Psoas muscle (tissue), 8 donors: ENCODE measurements at places on chromosomes 1 and 21. TPM values are rescaled to one million over a fixed set of nuclear protein-coding genes. Genes with fewer than 3 reads are reported as not detected.

DNA sequence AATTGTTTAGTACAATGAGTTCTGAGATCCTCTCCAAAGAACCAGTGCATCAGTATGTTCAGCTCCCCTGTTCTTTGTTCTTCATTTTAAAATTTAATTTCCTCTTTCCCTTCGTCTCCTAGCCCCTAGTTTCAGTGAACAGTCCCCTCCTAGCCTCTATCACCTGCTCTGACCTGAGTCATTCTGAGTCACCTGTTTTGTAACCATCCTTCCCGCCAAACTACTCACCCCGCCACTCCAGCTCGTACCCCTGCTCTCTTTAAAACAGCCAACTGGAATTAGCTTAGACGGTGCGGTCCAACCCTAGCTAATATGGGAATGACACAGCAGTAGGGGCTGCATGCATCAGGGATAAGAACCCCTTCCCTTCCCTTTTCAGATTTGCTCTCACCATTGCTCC is 16.8 kb upstream of the ERVH48-1 start:
- no peak overlapping the region for H3K4me3 ChIP-seq
- H3K27me3 ChIP-seq: no peaks in the 10 kb centered on the region
- no peaks in the 10 kb centered on the region for H3K36me3 ChIP-seq
- H3K4me1 ChIP-seq: peaks cover 13% of the 10 kb centered on the region
- no peak overlapping the region for H3K27ac ChIP-seq
- no peak for DNase-seq

GRCh38 chr1:114719424-114719787 is 2.8 kb upstream of the NRAS start:
- H3K36me3 ChIP-seq: peaks cover 8% of the 10 kb centered on the region
- H3K27ac ChIP-seq: peak overlapping the region; percentile 70
- H3K4me1 ChIP-seq: peaks cover 43% of the 10 kb centered on the region
- H3K4me3 ChIP-seq: no peak overlapping the region
- no peak for DNase-seq

GRCh38 chr1:155183775-155184221 is 10.1 kb downstream of the TRIM46 start:
- H3K4me1 ChIP-seq: peaks cover 10% of the 10 kb centered on the region
- no peaks in the 10 kb centered on the region for H3K36me3 ChIP-seq
- DNase-seq: peak; percentile 42
- H3K27ac ChIP-seq: no peak overlapping the region
- H3K4me3 ChIP-seq: no peak overlapping the region

DNA sequence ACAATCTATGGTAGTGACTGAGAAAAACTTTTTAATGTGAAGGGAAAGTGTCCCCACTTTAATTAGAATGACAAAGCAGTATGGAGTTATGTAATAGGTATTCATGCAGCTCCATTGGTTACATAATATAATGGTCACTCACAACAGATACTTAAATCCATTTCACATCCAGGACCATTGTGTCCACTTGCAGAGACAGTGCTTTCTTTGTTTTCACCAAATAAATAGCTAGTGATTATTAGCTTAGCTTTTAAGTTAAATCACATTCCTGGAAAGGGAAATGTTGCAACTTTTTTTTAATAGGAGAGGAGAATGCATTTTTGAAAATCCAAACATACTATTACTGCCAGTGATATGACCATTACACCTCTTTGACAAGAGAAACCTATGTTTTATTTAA is 22.9 kb downstream of the RGL1 start:
- no peak overlapping the region for H3K27ac ChIP-seq
- no peak overlapping the region for H3K4me3 ChIP-seq
- DNase-seq: no peak
- no peaks in the 10 kb centered on the region for H3K4me1 ChIP-seq

The OLFM3 gene
- 0.01 TPM for polyA plus RNA-seq

DNA sequence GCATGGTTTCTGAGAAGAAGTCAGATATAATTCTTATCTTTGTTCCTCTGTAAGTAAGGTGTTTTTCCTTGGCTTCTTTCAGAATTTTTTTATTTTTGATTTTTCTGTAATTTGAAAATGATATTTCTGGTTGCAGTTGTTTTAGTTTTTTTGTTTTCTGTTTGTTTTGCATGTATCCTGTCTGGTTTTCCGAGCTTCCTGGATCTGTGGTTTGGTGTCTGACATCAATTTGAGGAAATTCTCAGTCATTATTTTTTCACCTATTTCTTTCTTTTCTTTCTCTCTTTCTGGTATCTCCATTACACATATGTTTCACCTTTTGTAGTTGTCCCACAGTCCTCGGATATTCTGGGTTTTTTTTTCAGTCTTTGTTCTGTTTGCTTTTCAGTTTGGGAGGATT is 97.1 kb upstream of the TLR5 start:
- no peak for DNase-seq
- no peaks in the 10 kb centered on the region for H3K4me1 ChIP-seq
- H3K4me3 ChIP-seq: no peak overlapping the region
- H3K27ac ChIP-seq: no peak overlapping the region

- H3K36me3 ChIP-seq: no peaks in the 10 kb centered on the region
- peak overlapping the region; percentile 77 for H3K27ac ChIP-seq
- H3K4me1 ChIP-seq: peaks cover 70% of the 10 kb centered on the region
- peak; percentile 62 for DNase-seq
Observed at GRCh38 chr1:226656601-226657277, 82.3 kb downstream of the ITPKB start.

The TTC22 gene
- polyA plus RNA-seq: 0.03 TPM

DNA sequence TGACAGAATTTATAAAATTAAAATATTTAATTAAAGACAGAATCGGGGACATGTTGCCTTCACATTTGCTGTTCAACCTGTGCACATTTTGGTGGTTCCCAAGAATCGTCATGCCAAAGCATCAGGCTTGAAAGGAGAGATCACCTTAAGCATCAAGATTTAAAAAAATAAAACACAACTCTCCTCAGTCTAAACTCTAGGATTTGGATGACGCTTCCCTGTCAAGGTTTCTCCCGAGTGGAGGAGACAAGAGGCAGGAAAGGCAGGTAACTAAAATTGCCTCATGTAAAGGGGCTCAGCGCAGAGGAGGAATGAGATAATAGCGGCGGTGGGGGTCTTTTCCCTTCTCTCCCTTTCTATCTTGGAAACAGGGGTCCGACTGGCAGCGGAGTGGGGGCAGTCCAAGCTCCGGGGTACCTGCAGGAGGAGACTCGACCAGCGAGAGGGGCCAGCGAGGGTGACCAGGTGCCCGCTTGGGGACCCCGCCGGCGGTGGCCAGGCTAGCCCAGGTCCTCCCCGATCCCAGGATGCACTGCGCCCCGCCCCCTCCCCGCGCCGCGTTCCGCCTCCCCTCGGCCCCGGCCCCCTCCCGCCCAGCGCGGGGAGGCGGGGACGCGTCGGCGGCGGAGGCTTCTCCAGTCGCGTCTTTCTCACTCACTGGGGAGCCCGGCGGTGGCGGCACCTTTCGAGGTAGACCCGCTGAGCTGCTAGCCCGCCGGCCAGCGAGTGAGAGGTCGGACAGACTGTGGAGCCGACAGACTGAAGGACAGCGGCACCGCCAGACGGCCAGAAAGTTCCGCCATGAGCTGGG is at the start of gene FNBP1L:
Gene FNBP1L (plus strand): TSS at position 638 of the 811 bp plus-strand sequence. CDS start 164 bp downstream, at position 802.
- H3K36me3 ChIP-seq: no peaks in the 10 kb centered on the region
- no peaks in the 10 kb centered on the region for H3K27me3 ChIP-seq
- H3K27ac ChIP-seq: peak within 1 kb of the TSS; percentile 87
- H3K4me1 ChIP-seq: peaks cover 8% of the 10 kb centered on the region
- DNase-seq: peak; percentile 78

DNA sequence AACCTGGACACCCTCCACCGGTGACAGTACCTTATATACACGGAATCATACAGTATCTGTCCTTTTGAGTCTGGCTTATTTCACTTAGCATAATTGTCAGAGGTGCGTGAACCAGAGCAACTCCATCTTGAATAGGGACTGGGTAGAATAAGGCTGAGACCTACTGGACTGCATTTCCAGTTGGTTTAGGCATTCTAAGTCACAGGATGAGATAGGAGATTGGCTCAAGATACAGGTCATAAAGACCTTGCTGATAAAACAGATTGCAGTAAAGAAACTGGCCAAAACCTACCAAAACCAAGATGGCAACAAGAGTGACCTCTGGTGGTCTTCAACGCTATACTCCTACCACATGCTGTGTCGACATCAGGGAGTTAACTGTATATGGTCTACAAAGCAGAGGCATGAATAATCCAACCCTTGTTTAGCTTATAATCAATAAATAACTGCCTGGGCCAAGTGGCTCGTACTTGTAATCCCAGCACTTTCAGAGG is 1.4 kb upstream of the FDPS start:
- DNase-seq: no peak
- H3K27me3 ChIP-seq: no peaks in the 10 kb centered on the region
- H3K4me3 ChIP-seq: no peak overlapping the region
- H3K36me3 ChIP-seq: no peaks in the 10 kb centered on the region
- peak overlapping the region; percentile 87 for H3K27ac ChIP-seq
- H3K4me1 ChIP-seq: peaks cover 9% of the 10 kb centered on the region

DNA sequence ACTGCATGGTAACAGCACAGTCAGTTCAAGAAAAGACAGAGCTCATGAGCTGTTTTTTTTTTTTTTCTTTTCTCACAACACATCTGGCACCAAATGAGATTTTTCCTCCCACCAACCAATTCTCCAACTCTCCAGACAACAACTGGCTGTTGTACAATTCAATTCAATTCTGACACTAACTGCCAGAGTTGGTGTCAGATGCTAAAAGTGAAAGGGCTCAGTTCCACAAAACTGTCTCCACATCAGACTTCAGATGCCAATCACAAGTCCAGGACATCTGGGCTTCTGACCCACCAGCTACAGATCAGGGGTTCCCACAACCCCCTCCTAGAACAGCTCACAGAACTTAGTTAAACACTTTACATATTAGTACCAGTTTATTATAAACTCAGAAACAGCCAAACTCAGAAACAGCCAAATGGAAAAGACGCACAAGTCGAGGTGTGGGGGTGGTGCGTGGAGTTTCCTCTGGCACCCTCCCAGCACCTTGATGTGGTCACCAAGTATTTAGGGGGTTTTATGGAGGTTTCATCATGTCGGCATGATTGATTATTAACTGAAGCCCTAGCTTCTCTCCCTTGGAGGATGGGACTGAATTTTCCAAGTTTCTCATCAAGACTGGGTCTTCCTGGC is 39.2 kb upstream of the LRRC8D start:
- no peaks in the 10 kb centered on the region for H3K27me3 ChIP-seq
- H3K4me3 ChIP-seq: no peak overlapping the region
- no peak for DNase-seq
- no peaks in the 10 kb centered on the region for H3K4me1 ChIP-seq

The ADCY10 gene
- 0.09 TPM for polyA plus RNA-seq

GRCh38 chr1:20521960-20522861 is 14.3 kb upstream of the MUL1 start:
- H3K4me3 ChIP-seq: no peak overlapping the region
- peak; percentile 76 for DNase-seq
- H3K27me3 ChIP-seq: no peaks in the 10 kb centered on the region
- H3K4me1 ChIP-seq: peaks cover 3% of the 10 kb centered on the region
- H3K27ac ChIP-seq: no peak overlapping the region
- H3K36me3 ChIP-seq: no peaks in the 10 kb centered on the region

The PAQR6 gene
- polyA plus RNA-seq: 0.39 TPM

DNA sequence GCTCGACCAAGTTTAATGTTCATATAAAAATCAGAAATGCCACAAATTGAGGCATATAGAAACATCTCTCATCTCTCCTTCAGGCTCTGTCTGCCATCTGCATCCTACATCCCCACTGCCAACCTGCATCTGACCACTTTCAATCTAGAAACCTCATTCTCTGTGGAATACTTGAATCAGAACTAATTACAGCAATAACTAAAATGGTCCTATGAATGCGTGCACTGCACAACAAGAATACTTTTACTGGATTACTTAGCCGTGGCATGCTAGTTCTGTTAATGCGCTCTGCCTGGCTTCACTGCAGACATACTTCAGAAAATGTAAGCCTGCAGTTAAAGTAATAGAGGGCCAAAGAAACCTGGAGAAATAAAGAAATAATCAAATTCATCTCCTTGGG is 89.8 kb upstream of the NR5A2 start:
- no peak overlapping the region for H3K27ac ChIP-seq
- DNase-seq: no peak
- H3K4me1 ChIP-seq: no peaks in the 10 kb centered on the region
- no peaks in the 10 kb centered on the region for H3K27me3 ChIP-seq

The MARK1 gene
- 0.81 TPM for polyA plus RNA-seq

DNA sequence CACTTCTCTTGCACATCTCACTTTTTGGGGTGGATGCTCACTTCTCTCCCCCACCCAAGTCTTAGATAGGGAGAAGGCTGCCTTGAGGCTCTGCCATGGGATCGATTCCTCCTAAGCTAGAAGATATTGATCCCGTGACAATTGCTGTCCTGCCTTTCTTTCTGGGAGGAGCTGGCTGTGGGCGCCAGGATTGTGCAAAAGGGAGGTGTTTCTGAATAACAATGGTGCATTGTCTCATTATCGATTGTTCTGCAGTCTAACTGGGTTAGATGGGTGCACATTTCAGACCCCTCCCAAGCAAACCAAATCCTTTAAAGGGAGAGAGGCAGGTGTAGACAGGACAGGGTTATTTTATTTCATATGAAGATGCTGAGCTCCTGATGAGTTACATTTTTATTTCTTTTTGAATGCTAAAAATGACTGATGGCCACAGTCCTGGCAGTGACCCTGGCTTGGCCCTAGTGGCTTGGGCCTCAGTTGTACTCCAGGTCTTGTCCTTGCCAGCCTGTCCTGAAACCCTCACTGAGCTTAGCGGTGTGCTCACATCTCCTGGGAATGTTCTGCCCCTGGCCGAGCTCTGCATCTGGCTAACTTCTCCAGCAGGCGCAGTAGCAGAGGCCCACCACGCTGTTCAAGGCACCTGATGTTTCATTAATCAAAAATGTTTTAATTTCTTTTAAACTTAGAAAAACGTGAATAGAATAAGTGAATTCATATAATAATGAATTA is 99.0 kb upstream of the KAZN start:
- peaks cover 3% of the 10 kb centered on the region for H3K27me3 ChIP-seq
- no peak overlapping the region for H3K27ac ChIP-seq
- no peaks in the 10 kb centered on the region for H3K4me1 ChIP-seq
- H3K36me3 ChIP-seq: no peaks in the 10 kb centered on the region
- no peak overlapping the region for H3K4me3 ChIP-seq

GRCh38 chr1:52635321-52636089 is 2.5 kb downstream of the SHISAL2A start:
- no peaks in the 10 kb centered on the region for H3K27me3 ChIP-seq
- H3K4me3 ChIP-seq: no peak overlapping the region
- H3K27ac ChIP-seq: no peak overlapping the region
- no peak for DNase-seq

DNA sequence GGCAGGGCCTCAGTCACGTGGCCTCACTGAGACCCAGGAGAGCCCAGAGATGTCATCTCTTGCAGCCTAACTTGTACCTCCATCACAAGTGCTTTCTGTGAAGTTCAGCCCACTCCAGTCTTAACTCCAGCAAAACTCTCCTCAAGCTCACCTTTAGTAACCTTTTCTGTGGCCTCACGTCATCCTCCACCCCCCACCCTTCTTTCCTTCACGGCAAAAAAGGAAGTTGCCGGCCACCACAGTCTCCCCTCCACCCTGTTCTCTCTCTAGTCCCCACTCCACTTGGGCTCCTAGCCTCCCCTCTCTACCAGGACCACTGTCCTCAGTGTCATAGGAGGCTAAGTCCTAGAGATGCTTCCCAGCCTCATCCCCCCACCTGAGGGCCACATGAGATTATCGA is 106.9 kb downstream of the LACTBL1 start:
- H3K27me3 ChIP-seq: no peaks in the 10 kb centered on the region
